ENCODE measurements at places on chromosomes 6 and 20.

GRCh38 chr6:524803-525202 is 132.1 kb downstream of the HUS1B start:
- no peak for DNase-seq

DNA sequence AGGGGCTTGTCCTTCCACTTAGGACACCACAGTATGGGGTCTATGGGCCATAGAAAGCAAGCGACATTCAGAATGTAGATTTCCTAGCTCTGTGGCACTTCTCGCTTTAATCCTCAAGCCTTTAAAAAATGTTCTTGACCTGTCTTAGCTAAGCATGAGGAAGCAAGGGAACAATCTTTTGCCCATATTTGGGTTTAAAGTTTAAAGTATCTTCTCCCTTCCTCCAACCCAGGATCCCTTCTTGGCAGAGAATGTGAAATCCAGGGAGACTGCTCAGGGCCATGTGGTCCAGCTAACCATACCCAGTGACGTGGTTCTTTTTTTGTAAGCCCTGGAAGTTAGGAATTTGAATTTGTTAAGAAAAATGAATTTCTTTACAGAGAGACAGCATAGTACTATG is 289.9 kb downstream of the BTBD9 start:
- no peak for DNase-seq

GRCh38 chr6:155328539-155329459 is 14.5 kb upstream of the TFB1M start:
- no peak for DNase-seq

DNA sequence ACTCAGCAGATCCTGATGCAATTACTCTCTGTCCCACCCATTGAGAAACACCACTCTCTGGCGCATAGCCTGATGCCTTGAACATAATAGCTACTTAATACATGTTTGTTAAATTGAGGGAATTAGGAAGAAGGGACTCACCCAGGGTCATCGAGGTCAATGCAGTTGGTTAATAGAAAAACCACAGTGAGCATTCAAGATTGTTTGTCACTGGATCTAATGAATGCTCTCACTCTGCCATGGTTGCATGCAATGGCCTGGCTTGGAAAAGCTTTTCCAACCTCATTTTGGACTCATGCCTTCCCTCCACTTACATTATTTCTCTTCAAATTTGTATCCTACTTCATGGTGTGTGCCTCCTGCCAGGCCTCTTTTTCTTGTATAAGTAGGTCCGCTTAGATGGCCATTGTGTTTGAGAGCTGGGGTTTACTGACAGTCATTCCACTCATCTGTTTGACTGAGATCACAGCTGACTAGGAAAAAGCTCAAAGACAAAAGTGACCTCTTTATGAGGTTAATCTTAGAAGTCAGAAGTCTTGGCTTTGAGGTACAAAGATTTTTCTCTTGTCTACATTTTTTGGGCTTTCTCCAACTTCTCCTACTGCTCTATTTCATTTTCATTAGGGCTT is 154.8 kb upstream of the RAB32 start:
- no peak for DNase-seq

- no peak for DNase-seq
These were observed 141.4 kb upstream of the PTPN1 start for GRCh38 chr20:50368813-50369224.

DNA sequence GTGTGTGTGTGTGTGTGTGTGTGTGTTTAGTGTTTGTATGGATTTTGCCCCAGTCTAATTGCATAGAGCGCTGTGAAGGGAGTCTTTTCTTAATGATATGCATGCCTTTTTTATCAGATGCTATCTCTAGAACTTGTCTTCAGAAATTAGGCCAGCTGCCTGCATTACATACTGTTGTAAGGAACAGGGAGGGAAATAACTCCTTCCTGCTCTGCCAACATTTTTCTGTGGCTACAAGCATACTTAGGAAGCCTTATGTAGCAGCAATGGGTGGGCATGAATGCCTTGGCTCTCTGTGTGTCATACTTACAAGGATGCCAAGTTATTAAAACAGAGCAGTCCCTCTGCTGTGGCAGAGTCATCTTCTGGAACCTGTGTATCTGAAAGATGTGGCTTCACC is 8.0 kb upstream of the COL21A1 start:
- DNase-seq: no peak

DNA sequence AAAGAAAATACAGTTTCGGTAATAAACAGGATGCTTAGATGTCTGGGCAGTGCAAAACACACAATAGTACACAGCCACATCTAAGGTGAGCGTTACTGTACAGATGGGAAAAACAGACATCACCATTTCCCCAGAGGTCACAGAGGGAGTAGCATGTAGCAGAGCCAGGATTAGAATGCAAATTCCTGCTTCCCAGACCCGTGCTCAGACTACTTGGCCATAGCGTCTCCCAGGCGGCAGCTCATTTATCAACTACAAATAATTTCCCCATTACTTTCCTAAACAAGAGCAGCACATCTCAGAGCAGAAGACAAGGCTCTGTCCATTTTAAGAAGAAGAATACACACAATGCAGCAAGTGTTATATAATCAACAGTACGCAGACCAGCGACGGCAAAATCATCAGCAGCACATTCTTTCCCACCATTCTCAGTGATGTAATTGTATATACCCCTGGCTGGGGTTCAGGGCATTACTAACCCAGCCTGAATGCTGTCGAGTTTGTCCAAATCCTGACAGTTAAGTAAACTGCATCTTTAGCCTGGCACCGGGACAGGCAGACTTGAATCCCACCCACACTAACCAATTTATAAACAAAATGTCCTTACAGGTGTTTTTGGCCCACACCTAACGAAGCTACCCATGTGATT is 61.9 kb downstream of the CNKSR3 start:
- DNase-seq: no peak

DNA sequence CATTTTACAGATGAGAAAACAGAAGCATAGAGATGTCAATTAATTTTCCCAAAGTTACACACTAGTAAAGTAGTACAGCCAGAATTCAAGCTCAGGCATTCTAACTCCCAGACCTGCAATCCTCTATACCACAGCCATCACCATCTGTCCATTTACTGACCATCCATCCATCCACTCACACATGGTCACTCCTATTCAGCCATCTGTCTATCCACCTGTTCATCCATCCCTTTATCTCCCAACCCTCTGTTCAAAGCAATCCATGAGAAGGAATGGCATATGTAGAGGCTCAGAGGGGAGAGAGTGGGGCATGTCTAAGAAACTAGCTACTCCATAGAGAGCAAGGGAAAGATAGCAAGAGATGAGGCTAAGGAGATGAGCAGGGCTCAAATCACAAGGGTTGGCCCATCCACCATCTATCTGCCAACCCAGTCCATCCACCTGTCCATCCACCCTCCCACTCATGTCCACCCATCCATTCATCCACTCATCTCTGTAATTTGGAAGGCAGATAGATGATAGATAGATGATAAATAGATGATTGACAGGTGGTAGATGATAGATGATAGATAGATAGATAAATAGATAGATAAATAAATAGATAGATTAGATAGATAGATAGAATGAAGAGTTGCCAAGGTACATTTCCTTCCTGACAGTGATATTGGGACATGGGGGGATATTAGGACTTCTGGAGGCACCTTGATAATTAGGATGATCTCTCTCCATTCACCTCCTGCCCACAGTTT is 12.2 kb upstream of the C6orf132 start:
- no peak for DNase-seq

- no peak for DNase-seq
These were observed 140.2 kb upstream of the PHACTR1 start for GRCh38 chr6:12576389-12576788.

DNA sequence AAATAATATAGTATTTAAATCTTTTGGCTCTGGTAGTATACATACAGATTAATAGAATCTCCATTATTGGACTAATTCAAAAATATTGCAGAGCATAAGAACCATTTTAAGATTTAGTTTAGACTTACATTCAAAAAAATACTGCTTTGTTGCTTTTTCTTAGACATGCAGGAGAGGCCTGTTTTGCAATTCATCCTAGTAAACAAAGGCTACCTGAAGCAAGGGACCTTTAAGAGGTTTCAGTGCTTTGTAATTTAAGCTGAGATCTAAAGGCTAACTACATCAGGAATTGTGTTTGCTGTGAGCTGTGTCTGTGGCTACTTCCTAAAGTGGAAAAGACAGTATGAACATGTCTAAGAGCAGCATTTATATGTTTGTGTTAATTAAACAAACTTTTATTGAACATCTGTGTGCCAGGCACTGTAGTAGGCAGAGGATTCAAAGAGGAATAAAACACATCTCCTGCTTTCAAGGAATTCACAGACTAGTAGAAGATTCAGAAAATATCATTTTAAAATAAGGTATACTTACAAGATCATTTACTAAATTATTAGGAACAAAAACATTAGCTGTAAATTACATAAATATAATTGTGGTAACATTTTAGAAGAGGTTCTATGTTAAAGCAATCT is 29.1 kb upstream of the CALHM6 start:
- DNase-seq: no peak

- no peak for DNase-seq
These were observed 25.5 kb upstream of the NOL4L start for GRCh38 chr20:32610472-32611218.

- DNase-seq: no peak
These were observed 229.8 kb downstream of the SOD2 start for GRCh38 chr6:159463119-159463829.

DNA sequence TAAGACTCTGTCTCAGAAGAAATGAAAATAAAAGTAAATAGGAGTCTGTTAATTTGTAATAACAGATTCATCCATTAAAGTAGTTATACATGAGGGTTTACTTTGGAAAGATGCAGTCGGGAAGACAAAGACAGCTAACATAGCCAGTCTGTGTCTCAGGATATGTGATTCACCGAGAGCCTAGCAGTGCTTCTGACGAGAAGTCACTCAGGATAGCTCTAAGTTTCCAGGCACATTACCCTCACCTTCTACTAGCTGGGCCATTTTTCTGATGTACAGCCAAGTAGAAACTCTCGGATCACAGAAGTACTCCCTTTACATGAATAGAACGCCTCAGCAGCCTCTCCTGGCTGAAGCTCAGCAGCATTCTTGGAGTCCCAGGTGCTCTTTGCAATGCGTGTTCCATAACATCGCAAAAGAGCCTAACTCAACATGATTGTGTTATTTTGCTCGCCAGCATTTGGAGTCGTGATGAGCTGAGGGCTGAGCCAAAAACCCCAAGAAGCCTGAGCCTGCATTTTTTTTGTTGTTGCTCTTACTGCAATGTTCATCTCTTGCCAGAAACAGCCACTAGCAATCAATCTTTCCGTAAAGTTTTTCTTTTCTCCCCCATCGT is 22.4 kb upstream of the TASP1 start:
- DNase-seq: no peak

DNA sequence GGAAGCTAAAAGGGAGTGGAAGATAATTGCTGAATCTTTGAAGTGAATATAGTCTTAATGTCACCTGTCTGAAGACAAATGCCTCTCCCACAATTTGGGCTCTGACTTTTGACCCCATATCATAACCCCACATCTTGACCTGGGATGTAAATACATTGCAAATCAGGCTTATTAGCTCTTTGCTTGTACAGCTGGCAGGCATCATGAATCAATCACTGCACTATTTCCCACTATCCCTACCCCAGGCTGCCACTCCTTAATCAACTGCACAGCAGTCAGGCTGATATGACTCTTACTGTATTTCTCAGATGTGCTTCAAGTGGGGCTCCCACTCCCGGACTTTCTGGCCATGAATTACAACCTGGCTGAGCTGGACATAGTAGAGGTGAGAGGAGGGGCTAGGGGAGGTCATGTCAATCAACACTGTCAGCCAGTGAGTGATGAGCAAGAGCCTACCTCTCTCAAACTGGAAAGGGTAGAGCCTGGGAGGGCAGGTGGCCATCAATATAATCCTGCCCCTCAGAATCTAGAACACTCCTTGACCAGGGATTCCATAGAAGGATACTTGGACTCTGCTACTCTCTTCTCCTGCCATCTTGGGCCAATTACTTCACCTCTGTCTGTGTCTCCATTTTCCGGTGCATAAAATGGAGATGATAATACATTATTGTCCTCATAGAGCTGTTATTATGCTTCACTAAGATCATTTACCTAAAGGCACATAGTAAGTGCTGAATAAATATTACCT is 10.5 kb upstream of the BPIFB3 start:
- DNase-seq: no peak

DNA sequence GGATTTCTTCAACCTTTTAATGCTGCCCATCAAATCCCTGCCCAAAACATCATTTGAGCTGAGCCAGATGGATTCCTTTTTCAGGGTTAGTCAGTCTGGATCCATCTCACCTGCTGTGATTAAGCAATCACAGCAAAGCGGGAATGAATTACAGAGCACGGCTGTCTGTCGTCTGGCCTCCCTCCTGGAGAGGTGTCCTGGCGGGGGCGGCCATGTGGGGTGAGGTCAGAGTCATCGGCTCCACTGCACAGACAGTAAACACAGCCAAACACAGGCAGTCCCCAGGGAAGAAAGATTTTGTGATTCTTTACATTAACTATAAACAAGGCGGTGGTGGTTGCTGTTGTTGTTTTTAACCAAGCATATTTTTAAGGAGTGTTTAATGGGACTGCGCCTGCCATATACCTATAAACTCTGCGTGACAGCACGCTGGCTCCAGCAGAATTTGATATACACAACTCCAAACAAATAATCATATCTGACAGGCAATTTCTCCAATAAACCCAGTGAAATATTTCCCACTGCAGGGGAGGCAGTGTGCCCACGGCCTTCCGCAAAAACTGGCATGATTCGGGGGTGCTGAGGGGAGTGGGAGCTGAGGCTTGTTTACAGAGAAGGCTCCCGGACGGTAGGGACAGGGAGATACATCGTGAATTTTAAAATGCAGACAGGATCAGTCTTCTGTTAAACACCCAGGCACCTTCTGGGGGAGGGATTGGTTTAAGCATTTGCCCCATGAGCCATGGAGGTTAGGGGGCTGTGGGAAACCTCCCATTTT is 232.0 kb upstream of the PMEPA1 start:
- no peak for DNase-seq

- no peak for DNase-seq
These were observed 170.9 kb downstream of the PHF3 start for GRCh38 chr6:63806573-63806913.

GRCh38 chr6:163240556-163240955 is 174.0 kb upstream of the QKI start:
- no peak for DNase-seq

All from stimulated activated CD4-positive, alpha-beta T cell treated with anti-CD3 and anti-CD28 coated beads, Interleukin-15, amount 100 ng/mL, for 1 hour (primary cell).